ENCODE measurements at places on chromosomes 2 and 18.

DNA sequence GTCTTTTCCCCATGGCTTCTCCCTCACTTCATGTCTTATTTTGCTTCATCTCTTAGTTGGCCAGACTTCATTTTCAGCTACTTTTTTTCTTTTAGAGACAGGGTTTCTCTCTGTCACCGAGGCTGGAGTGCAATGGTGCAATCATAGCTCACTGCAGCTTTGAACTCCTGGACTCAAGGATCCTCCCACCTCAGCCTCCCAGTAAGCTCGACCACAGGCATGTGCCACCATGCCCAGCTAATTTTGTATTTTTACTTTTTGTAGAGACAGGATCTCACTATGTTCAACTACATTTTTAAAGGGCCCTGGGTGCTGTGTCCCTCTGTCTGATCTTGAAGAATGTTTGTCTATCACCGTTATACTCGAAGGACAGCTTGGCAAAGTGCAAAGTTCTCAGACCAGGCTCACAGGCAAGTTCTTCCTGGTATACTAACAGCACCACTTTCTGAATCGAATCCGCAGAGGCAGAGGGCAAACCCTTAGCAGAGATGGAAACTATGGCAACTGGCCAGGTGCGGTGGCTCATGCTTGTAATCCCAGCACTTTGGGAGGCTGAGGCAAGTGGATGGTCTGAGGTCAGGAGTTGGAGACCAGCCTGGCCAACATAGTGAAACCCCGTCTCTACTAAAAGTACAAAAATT, 60.9 kb downstream of the SOWAHC start:
- DNase-seq: no peak

- no peak for DNase-seq
Observed at GRCh38 chr2:30255026-30255425, 23.7 kb downstream of the LBH start.

DNA sequence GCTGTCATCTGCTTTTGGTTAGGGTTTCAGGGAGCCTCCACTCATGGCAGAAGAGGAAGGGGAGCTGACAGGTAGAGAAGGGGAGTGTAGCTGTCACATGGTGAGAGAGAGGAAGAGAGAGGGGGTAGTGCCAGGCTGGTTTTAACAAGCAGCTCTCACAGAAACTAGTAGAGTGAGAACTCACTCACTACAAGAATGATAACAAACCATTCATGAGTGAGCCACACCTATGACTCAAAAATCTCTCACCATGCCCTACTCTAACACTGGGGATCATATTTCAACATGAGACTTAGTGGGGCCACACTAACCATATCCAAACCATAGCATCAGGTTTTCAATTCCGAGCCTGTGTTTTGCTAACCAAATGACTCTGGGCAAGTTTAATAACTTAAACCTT, 274.9 kb upstream of the VWC2L start:
- DNase-seq: no peak

DNA sequence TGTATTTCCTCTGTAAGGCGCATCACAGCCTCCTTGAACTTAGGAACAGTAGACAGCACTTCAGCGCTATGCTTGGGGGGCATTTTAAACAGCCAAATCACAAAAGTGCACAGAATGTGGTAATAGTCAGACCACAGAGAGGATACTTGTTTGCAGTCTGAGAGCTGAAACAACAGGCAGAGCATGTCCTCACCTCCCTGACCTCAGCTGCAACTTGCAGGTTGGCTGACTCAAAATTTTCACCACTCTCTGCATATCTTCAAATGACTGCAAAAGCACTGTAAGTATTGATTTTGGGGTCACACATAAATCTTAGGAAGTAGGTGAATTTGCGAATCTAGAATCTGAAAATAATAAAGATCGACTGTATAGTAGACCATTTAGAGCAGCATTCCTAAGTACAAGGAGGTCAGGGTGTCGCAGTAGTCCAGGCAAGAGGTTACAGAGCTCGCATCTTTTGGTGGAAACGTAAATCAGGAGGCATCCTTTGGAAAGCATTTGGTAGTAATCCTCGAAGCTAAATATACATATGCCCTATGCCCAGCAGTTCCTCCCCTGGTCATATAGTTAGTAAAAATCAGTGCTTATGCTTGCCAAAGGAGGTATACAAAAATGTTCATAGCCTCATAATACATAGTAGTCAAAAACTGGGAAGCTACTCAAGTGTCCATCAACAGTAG, 108.2 kb upstream of the MYCN start:
- DNase-seq: no peak

DNA sequence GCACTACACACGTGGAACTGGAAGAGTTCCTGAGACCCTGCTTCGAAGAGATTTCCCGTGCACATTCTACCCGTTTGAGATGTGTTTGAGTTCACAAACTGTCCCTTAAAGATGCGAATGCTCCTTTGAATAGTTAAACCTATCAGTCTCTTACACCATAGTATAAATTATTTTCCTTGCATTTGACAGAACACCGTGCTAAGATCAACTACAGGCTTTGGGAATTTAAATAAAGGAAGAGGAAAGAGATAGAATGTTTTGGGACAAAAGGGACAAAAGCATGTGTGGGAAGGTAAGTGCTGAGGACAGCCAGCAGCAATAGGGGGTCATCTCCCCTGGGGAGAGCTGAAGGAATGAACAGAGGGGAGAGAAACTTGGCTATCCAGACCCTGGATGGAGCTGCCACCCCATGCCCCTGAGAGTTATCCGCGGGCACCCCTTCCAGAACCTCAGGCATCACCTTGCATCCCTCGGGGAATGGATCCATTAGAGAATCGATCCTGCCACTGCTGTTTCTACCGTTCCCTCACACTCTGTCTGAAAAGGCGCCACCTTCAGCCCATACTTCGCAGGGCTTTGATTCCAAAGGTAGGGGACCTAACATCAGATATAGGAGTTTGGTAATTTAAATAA, 888 bp upstream of the ADCY3 start:
- DNase-seq: no peak

- DNase-seq: no peak
Observed at GRCh38 chr2:64975232-64975821, 13.9 kb upstream of the SLC1A4 start.

GRCh38 chr2:79453918-79454317, 58.9 kb upstream of the CTNNA2 start:
- DNase-seq: no peak

GRCh38 chr18:9516437-9517064, 41.2 kb downstream of the RALBP1 start:
- DNase-seq: no peak

DNA sequence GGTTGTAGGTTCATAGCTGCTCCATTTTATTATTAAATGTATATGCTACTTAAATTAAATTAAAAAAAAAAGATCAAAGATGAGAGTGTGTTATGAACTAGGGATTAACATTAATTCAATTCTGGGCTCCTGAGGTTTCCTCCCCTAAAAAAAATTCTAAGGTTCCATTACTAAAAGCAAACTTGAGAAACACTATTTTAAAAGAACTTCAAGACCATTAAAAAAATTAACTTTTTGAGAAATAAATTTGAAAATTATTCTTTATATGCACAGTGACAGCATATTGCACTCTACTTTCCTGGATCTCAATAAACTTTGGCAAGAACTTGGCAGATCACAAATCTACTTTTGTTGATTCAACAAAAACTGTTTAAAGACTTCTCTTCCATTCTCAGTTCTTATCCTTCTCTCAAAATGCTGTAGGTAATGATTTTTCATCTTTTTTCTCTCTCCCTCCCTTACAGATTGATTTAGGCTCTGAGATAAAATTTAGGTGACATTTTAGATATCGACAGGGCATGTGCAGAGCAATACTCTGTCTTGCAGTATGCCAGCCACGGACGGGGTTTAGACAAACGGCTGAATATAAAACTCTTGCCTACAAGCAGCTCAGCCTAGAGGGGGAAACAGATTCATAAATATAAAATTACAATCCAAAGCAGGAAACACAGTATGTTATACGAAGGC, 592 bp upstream of the MARS2 start:
- no peak for DNase-seq
